ENCODE measurements at places on chromosomes 5 and 9.

DNA sequence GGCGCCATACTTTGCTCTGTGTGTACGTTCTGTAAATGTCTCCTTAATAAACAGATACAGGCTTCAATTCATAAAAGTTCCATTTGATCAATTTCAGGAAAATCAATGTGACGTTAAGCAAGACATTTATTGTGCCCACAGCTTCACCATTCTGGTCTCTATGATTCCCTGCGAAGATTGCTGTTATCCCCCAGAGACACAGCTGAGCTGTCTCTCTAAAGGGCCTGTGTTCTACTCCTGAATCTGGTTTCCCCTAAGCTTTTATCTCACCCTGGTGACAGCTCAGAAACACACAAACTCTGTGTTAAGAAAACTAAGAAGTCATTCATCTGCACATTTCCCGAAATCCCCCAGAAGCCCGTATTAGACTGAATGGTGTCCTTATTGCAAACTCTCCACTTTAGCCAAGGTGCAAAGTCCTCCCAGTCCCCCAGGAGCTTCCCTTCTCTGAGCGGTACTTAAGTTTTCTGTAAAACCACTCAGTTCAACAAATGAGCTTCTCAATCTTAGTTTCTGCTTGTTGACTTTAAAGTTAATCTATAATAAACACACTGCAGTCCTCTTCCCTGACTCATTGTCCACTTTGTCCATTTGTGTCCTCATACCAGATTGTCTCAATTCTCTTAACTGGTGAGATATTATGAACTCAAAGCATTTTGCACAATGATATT lies 1.4 kb upstream of the C5orf15 start:
- H3K36me3 ChIP-seq, result peaks cover 26% of the 10 kb centered on the region
- DNase-seq, result no peak
- peak overlapping the region; percentile 98 for H3K27ac ChIP-seq
- H3K4me1 ChIP-seq, result peaks cover 32% of the 10 kb centered on the region

DNA sequence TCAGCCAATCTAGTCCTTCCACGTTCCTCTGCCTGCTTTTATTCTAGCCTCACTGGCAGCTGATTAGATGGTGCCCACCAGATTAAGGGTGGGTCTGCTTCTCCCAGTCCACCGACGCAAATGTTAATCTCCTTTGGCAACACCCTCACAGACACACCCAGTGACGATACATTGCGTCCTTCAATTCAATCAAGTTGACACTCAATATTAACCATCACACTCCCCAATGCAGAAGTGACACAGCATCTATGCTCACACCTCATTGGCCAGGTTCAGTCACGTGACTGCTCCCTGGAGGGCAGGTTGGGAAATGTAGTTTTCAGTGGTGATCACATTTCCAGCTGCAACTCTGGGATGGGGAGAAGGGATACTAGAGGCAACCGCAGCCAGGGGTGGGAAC lies 13.0 kb downstream of the SUSD3 start:
- H3K4me1 ChIP-seq, result peaks cover 28% of the 10 kb centered on the region
- H3K27ac ChIP-seq, result no peak overlapping the region
- DNase-seq, result no peak
- no peak overlapping the region for H3K4me3 ChIP-seq
- H3K27me3 ChIP-seq, result no peaks in the 10 kb centered on the region

- no peak overlapping the region for H3K27ac ChIP-seq
- peaks cover 44% of the 10 kb centered on the region for H3K27me3 ChIP-seq
- no peaks in the 10 kb centered on the region for H3K4me1 ChIP-seq
- H3K4me3 ChIP-seq, result no peak overlapping the region
These were observed 58.9 kb upstream of the ORM1 start for GRCh38 chr9:114263853-114264510.

- H3K27me3 ChIP-seq, result no peaks in the 10 kb centered on the region
- no peak for DNase-seq
- no peak overlapping the region for H3K4me3 ChIP-seq
- H3K36me3 ChIP-seq, result peaks cover 3% of the 10 kb centered on the region
- H3K27ac ChIP-seq, result no peak overlapping the region
These were observed 285.9 kb downstream of the ARL15 start for GRCh38 chr5:54024466-54024865.

DNA sequence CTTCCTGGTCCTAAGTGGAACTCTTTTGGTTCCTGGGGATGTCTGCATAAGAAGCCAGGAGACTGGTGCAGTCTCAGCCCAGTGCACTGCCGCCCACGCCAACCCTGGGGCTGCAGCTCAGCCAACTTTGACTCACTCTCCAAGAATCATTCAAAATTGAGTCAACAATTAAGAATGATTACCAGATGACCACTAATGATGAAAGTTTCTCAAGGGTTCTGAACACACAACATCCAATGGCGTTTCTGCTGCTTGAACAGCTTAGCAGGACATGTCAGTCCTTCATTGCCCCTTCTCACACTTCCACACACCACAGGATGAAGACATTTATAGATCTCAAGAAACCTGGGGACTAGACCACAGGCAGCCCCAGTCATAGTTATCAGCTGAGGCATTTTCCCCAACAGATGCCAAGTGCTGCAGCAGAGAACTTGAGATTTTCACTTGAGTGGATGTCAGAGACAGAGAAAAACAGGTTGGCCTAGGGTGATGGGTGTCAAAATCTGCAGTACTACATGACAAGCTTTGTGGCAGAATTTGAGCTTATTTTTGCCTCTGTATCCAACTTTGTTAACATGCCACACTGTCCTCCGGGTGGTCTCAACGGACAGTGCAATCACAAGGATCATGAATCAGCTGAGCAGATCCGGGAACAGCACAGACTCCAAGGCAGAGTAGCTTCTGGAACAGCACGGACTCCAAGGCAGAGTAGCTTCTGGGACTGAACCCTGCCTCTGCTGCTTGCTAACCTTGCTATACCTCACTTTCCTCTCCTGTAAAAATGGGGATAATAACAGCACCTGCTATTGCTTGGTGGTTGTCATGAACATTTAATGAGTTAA lies 356.1 kb downstream of the SPOCK1 start:
- H3K27me3 ChIP-seq, result peaks cover 5% of the 10 kb centered on the region
- no peak overlapping the region for H3K4me3 ChIP-seq
- peaks cover 3% of the 10 kb centered on the region for H3K36me3 ChIP-seq
- H3K4me1 ChIP-seq, result no peaks in the 10 kb centered on the region

DNA sequence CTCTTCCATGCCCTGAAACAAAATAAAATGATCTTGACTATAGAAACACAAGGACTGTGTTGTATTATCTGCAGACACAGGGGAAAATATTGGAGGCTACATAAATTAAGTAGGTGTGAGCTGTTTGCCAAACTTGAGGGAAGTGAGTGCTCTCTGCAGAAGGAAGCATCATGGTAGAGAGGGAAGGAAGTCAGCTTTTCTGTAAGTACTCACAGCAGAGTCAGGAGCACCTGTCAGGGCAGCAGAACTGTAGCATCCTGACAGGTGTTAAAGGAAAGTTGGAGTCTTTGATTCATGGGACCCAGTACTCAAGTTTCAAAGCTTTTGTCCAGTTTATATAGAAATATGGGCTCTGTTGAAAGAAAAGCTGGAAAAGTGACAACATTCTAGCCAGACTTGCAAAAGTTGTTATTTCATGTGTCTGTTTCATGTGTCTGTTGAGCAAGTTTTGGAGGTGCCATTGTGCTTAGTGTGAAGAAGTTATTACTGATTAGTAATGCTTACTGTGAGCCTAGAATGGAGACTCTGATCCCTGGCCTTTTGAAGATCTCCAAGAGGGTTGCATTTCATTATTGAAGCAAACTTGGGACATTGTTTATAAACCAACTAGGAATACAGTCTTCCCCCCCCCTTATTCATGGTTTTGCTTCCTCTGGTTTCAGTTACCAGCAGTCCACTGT lies 194.7 kb downstream of the SPATA31D1 start:
- DNase-seq, result no peak
- H3K4me1 ChIP-seq, result no peaks in the 10 kb centered on the region
- no peaks in the 10 kb centered on the region for H3K36me3 ChIP-seq
- H3K4me3 ChIP-seq, result no peak overlapping the region
- H3K27me3 ChIP-seq, result no peaks in the 10 kb centered on the region

DNA sequence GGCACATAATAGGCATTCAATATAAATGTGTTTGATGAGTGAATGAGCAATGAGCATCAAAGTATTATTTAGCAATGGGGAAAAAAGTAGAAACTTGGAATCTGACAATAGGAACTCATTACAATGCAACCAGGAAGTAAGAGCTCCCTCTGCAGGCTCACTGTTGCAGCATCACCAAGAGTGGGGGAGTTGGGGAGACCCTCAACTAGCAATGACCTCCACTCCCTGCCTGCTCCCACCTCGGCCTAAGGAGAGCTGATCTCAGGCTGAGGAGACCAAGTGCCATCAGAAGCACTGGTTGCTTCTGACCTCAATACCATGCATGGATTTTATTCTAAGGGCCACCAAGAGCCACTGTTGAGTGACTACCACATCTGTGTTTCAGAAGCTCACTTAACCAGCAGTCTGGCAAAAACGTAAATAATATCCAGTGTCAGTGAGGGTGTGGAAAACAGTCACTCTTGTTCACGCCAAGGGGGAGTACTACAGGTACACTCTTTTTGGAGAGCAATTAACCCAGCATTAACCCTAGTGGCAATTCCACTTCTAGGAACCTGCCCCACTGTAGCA lies 8.0 kb downstream of the VDAC1 start:
- H3K36me3 ChIP-seq, result peaks cover 2% of the 10 kb centered on the region
- peaks cover 71% of the 10 kb centered on the region for H3K4me1 ChIP-seq
- H3K27ac ChIP-seq, result no peak overlapping the region
- DNase-seq, result no peak

- no peaks in the 10 kb centered on the region for H3K36me3 ChIP-seq
- no peak overlapping the region for H3K4me3 ChIP-seq
- H3K27me3 ChIP-seq, result no peaks in the 10 kb centered on the region
- no peak overlapping the region for H3K27ac ChIP-seq
- no peak for DNase-seq
These were observed 584.3 kb downstream of the BNC2 start for GRCh38 chr9:16286160-16286559.

DNA sequence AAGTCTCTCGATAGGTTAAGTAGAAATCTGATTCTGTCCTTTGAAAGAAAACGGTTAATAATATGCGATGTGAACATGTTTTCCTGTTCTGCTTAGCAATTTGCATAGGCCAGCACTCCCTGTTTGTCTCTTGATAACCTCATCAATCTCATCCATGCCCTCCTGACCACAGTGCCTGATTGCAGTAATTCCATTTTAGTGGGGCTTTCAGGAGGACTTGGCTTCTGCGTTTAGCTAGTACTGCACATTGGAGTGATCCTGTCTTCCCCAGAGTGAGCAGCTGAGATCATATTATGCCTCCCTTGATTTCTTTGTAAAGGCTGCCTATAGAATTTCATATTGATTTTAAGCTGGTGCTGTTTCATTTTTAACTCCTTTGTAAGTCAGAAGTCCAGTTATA lies 335.9 kb upstream of the ISL1 start:
- no peaks in the 10 kb centered on the region for H3K27me3 ChIP-seq
- H3K27ac ChIP-seq, result no peak overlapping the region
- no peaks in the 10 kb centered on the region for H3K36me3 ChIP-seq
- no peak overlapping the region for H3K4me3 ChIP-seq
- H3K4me1 ChIP-seq, result no peaks in the 10 kb centered on the region

DNA sequence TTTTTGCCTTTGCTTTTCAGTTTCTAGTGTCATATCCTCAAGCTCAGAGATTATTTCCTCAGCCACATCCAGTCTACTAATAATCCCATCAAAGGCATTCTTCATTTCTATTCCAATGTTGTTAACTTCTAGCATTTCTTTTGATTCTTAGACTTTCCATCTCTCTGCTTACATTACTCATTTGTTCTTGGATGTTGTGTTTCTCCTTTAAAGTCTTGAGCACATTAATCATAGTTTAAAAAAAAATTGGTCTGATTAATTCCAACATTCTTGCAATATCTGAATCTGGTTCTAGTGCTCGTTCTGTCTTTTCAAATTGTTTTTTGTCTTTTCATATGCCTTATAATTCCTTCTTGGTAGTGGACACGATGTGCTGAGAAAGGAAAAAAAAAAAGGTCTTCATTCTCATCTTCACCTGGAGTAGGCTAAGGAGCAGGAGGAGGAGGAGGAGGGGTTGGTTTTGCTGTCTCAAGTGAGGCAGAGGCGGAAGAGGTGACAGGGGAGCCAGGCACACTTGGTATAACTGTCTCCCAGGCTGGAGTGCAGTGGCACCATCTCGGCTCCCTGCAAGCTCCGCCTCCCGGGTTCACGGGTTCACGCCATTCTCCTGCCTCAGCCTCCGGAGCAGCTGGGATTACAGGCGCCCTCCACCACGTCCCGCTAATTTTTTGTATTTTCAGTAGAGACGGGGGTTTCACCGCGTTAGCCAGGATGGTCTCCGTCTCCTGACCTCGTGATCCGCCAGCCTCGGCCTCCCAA lies 16.3 kb downstream of the PRXL2C start:
- DNase-seq, result no peak
- no peaks in the 10 kb centered on the region for H3K4me1 ChIP-seq
- H3K36me3 ChIP-seq, result peaks cover 2% of the 10 kb centered on the region

GRCh38 chr5:96963267-96963666 lies 27.4 kb downstream of the LNPEP start:
- H3K27me3 ChIP-seq, result no peaks in the 10 kb centered on the region
- peaks cover 5% of the 10 kb centered on the region for H3K36me3 ChIP-seq
- peaks cover 50% of the 10 kb centered on the region for H3K4me1 ChIP-seq
- peak overlapping the region; percentile 64 for H3K4me3 ChIP-seq
- no peak for DNase-seq

- H3K4me3 ChIP-seq, result no peak overlapping the region
- H3K27me3 ChIP-seq, result no peaks in the 10 kb centered on the region
- no peaks in the 10 kb centered on the region for H3K4me1 ChIP-seq
- H3K27ac ChIP-seq, result no peak overlapping the region
- peaks cover 1% of the 10 kb centered on the region for H3K36me3 ChIP-seq
These were observed 39.6 kb downstream of the CDKL3 start for GRCh38 chr5:134327327-134327726.

DNA sequence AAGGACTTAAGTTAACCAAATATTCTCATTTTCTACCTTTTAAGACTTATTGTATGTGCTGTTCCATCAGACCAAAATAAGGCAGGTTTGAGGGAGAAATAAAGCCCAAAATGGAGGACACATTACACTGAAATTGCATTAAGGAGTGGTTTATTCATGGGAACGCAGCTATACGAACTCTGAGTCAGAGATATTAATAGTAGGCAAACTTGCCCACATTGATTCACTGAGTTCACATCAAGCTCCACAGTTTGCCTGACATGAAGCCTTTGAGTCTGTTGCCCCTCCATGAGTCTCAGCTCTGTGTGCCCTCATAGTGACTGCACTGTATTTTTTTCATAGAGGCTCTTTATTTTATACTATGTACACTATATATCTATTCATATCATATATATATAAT lies 135.0 kb upstream of the SNX2 start:
- H3K36me3 ChIP-seq, result no peaks in the 10 kb centered on the region
- H3K4me3 ChIP-seq, result no peak overlapping the region
- no peak overlapping the region for H3K27ac ChIP-seq
- H3K27me3 ChIP-seq, result peaks cover 27% of the 10 kb centered on the region
- H3K4me1 ChIP-seq, result no peaks in the 10 kb centered on the region

GRCh38 chr5:56175488-56175887 lies 57.6 kb downstream of the ANKRD55 start:
- no peaks in the 10 kb centered on the region for H3K4me1 ChIP-seq
- H3K4me3 ChIP-seq, result no peak overlapping the region
- no peaks in the 10 kb centered on the region for H3K36me3 ChIP-seq
- peaks cover 45% of the 10 kb centered on the region for H3K27me3 ChIP-seq

GRCh38 chr5:169753795-169754194 lies 116.7 kb downstream of the DOCK2 start:
- no peaks in the 10 kb centered on the region for H3K4me1 ChIP-seq
- H3K4me3 ChIP-seq, result no peak overlapping the region
- H3K27me3 ChIP-seq, result no peaks in the 10 kb centered on the region
